ENCODE measurements at places on chromosomes 6 and 20.

- DNase-seq, result no peak
These were observed 23.3 kb downstream of the PTPN1 start for GRCh38 chr20:50533464-50533863.

- DNase-seq, result no peak
These were observed 299.5 kb downstream of the PAX1 start for GRCh38 chr20:22004946-22005345.

DNA sequence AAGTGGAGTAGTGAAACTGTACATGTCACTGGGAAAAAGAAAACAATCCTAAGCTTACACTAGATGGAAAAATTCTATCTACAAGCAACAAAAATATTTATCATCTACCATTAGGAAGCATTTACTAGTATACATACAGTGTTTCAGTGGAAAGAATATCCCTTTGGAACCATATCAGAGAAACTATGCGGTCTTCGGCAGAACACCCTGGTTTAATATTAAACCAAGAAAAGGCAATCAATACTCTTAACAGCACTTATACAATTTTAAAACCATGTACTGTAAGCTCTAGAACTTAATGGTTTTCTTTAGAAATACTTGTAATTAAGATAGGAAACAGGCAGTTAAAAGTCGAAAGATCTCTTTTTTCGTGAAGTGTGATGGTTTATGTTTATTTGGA lies 32.3 kb downstream of the GCLC start:
- peak; percentile 32 for DNase-seq

DNA sequence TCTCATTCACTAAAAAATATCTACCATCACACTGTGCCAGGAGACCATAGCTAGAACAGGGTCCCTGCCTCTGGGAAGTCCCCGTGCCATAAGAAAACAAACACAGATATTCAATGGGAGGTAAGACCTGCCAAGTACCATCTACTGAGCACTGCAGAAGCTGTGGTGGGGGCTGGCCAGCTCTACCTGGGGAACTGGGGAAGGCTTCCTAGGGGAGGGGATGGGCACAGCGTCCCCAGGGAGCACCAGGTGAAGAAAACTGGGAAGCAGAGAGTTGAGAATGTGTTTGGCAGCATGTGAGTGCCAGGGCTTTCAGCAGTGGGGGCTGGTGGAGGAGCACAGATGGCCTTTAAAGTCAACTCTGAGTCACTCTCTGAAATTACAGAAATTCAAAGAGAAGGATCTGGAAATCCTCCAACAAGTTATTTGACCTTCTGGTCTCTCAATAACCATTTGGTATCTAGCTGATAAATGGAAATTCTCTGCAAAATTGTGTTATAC lies 85.2 kb downstream of the SHLD1 start:
- DNase-seq, result peak; percentile 11

- no peak for DNase-seq
These were observed 18.1 kb upstream of the ATRN start for GRCh38 chr20:3452690-3453089.

Measured in PC-9 (cell line).